ENCODE measurements at places on chromosomes 3 and 15. TPM values are rescaled to one million over a fixed set of nuclear protein-coding genes. Genes with fewer than 3 reads are reported as not detected.

LRRC34 gene
- 2.8 TPM for total RNA-seq

DNA sequence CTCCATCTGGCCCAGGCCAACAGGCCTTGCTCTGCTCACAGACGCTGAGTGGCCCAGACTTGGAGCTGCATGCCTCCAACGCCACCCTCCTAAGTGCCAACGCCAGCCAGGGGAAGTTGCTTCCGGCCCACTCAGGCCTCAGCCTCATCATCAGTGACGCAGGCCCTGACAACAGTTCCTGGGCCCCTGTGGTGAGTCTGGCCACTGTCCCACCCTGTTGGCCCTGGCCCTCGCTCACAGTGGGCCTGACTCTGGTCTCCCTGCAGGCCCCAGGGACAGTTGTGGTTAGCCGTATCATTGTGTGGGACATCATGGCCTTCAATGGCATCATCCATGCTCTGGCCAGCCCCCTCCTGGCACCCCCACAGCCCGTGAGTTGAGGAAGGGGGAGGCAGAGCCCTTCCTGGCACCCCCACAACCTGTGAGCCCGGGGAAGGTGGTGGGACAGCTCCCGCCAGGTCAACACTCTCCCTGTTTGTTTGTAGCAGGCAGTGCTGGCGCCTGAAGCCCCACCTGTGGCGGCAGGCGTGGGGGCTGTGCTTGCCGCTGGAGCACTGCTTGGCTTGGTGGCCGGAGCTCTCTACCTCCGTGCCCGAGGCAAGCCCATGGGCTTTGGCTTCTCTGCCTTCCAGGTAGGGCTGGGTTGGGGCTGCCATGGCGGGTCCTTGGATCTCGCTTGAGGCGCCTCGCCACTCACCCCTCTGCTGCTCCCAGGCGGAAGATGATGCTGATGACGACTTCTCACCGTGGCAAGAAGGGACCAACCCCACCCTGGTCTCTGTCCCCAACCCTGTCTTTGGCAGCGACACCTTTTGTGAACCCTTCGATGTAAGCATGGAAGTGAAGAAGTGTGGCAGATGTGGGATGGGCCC lies 10.0 kb downstream of the NT5DC2 start:
- DNase-seq = no peak

DNA sequence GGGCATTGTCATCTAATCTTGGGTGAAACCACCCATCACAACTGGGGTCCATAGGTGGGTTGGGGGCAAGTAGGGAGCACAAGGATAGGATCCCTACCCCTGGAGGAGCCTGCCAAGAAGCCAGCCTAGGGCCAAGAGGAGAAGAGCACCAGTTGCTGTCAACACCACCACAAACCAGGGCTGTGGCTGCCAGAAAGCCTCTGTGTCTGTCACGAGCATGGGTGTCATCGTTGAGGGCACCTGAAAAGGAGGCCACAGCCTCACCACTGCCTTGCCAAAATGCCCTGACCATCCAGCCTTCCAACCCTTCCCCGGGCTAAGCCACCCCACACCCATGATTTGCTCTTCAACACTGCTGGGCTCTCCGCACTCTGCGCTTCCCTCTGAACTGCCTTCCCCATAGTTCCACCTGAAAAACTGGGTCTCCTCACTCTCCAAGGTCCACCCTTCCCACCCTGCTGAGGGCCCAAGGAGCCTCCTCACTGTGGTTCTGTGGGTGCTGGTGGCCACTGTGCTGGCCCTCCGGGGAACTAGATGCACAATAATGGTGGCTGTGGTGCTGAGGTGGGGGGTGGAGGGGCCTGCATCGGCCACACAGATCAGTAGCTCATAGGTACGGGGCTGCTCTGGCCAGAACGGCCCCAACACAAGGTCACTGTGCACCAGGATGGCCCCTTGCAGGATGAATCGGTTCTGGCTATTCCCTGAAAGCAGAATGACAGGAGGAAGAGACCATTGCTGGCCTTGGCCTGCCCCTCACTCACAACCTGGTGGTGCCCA lies 6.2 kb upstream of the IP6K1 start:
- DNase-seq = no peak

- DNase-seq = no peak
Measured at GRCh38 chr3:120858521-120858920, 49.5 kb upstream of the STXBP5L start.

UROC1 gene
- 28.4 TPM for total RNA-seq
